HTR-8/SVneo (cell line): ENCODE measurements at places on chromosomes 7 and 10.

GRCh38 chr7:20466543-20467021 is 135.9 kb downstream of the ITGB8 start:
- DNase-seq = no peak

DNA sequence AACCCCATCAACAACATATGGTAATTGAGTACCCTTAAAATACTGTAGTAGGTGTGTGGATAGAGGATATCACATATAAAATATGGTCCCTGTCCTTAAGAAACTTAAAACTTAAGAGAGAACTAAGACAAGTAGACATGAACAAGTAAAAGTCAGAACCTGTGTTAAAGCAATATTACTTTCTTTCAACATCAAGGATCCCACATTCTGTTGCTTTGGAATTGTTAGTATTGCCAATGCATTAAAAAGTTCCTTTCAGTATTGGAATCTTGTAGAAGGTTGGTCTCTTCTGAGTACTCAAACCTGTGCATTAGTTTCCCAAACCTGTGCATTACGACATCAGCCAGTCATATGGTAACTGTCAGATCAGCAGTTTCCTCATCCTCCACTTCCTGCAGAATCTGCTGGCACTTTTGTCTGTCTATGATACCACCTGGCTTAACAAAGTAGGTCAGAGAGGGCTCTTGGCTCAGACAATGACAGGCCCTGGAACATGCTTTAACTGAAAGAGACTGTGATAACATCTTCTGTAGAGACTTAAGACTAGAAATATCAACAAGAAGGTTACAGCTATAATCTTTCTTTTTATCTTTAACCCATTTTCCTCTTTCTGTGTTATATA is 56.5 kb downstream of the CCDC71L start:
- DNase-seq = no peak

DNA sequence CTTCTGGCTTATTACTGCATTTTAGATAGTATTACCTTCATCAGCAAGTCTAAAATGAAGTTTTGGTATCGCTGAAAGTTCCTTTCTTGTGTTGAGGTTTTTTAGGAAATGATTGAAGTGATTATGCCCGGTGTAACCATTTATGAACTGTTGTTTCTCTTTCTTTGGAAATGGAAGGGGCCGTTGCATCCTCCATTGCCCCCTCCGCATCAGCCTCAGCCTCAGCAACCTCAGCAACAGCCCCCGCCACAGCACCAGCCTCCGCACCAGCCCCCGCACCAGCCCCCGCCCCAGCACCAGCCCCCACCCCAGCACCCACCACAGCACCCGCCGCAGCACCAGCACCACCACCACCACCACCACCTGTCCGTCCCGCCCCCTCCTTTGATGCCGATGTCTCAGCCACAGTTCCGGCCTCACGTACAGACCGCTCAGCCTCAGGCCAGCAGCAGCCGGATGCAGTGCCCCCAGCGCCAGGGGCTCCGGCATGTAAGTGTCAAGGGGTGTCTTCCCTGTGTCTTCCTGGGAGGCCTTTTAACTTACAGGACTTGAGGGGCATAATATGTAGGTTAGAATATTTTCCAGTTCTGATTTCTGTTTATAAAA is 72.6 kb downstream of the SHH start:
- DNase-seq = no peak

GRCh38 chr7:92698237-92698841 is 108.1 kb upstream of the FAM133B start:
- no peak for DNase-seq

- DNase-seq = no peak
Measured at GRCh38 chr10:15742102-15742501, 22.4 kb upstream of the ITGA8 start.

DNA sequence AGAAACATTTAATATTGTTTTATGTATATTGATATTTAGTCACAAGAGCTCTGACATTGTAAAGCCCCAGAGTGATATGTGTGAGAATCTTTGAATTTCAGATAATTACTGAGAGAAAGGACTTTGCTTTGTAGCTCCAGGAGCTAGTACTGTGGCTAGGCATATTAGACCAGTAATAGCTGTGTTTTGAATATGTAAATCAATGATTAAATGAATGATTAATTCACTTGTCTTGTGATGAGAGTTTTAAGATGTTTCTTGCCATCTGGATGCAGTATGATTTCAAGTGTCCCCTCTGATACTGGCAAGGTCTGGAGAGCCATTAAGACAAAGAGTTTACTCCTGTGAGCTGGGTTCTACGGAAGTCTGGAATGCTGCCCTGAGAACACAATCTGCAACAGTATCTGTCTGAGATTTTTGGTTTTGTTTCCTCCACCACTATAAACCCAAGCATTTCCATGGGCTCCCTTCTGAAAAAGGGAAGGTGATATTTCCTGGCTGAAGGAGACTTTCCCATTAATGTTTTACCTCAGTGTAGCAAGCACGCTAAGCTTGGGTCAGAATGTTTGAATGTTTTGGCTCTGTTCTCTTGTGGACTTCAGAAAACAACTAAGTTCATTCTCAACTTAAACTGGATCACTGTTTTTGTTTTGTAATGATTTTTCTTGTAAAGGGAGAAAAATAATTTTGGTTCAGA is 61.3 kb upstream of the BICC1 start:
- DNase-seq = no peak

DNA sequence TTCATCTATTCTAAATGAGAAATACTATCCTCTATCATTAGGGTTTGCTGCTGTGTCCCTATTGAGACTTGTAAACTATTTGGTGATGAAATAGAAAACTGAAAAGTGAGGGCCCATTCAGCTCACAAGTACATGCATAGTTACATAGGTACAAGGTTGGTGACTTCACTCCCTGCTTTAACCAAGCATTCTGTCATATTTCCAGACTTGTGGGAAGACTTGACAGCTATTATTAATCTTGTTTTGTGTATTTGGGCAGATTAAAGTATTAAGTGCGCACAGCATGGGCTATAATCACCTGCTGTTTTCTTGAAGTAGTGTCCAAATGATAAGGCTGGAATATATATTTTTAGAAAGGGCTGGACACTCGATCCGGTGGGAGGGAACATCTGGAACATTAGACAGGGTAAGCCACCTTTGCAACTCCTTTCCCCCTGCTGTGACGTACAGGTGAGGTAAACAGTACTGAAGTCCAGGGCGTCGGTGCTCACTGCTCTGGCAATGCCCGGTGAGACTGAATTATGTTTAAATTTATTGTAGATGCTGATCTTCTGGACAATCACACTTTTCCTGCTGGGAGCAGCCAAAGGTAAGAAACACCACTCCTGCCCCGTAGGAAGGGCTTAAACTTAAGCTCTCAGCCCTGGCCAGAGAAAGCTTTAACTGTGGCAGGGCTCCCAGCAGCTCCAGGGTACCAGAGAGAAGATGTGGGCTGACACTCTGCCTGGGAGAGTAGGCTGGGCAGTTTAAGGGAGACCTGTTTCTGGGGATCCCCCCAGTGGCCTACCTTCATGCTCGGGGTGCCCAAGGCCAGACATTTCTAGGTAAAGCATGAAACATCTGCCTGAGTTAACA is at the start of gene PNLIPRP1:
PNLIPRP1 (plus strand) TSS at position 370 of the 855 bp plus-strand sequence; CDS start at position 541, 171 bp downstream.
- DNase-seq = no peak

GRCh38 chr7:45656431-45656830 is 82.3 kb downstream of the ADCY1 start:
- no peak for DNase-seq

- no peak for DNase-seq
Measured at GRCh38 chr10:124627866-124628675, 116.1 kb downstream of the FAM53B start.

GRCh38 chr10:129345763-129346162 is 121.3 kb upstream of the MGMT start:
- no peak for DNase-seq

DNA sequence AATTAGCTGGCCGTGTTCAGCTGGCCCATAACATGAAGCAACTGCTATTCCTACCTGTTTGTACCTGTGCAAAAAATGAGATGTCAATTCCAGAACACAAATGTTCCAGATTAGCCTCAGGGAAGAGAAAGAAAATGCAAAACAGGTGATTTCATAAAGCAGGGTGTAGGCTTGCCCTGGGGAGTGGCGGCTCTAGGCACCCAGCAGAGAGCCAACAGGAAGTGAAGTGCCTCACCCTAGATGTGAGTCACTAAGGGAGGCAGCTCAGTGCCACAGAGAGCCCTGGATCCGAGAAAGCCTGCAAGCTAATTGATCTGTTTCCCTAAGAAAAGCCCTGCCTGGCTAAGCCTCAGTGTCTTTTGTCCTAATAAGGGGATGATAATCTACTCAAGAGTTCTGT is 240.0 kb downstream of the ARHGAP21 start:
- peak; percentile 83 for DNase-seq

- no peak for DNase-seq
Measured at GRCh38 chr7:150322833-150323681, at the start of the genes ACTR3C and LRRC61. Gene ACTR3C (minus strand): TSS chr7:150323545. CDS start chr7:150295296, 28,249 bp downstream. Gene LRRC61 (plus strand): TSS chr7:150323355. CDS start chr7:150336862, 13,507 bp downstream.

DNA sequence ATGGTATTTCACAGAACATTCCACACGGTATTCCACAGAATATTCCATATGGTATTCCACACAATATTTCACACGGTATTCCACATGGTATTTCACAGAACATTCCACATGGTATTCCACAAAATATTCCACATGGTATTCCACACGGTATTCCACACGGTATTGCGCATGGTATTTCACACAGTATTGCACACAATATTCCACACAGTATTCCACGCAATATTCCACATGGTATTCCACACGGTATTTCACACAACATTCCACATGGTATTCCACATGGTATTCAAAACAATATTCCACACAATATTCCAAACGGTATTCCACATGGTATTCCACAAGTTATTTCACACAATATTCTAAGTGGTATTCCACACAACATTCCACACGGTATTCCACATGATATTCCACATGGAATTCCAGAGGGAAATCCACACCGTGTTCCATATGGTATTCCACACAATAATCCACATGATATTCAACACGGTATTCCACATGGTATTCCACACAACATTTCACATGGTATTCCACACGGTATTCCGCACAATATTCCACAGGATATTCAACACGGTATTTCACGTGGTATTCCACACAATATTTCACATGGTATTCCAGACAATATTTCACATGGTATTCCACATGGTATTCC is 136.7 kb upstream of the CHST15 start:
- no peak for DNase-seq

DNA sequence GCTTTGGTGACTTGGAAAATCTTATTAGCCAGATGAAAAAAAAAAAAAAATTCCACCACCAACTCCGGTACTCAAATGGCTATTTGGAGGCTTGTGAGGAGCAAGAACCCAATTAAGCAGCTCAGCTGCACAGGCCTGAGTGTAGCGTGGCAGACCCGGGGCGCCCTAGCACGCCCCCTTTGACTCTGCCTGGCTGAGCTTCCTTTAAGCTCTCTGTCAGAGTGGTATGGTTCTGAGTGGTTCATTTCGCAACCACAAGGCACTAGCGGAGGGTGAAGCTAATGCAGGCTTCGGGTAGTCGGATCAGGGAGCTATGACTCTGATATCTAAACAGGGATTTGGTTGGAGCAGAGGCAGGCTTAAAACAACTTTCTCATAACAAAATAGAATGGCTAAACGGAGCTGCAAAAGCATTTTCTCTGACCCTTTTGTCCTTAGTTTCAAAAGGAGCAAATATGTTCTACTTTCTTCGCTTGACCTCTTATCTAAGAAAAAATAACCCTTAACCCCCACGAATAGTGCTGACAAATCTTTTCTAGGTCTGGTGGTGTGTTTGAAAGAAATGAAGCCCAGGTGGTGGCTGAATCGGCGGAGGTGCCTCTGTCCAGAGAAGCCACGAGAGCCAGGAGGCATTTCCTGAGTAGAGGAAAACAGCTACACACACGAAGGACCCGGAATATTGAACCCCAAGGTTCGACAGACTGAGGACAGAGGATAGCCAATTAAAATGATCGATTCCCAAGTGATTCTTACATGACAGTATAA is 285.4 kb upstream of the GLI3 start:
- no peak for DNase-seq

GRCh38 chr7:47088329-47089067 is 493.4 kb downstream of the TNS3 start:
- peak; percentile 73 for DNase-seq

- DNase-seq = peak; percentile 14
Measured at GRCh38 chr7:123871998-123872867, 27.3 kb downstream of the HYAL4 start.
